Stimulated activated CD4-positive, alpha-beta T cell treated with anti-CD3 and anti-CD28 coated beads, TNF-alpha, amount 100 ng/mL, for 24 hours (primary cell): ENCODE measurements at places on chromosomes 4 and X.

- no peak for DNase-seq
These were observed 510.4 kb downstream of the TRIML1 start for GRCh38 chr4:188649635-188650034.

GRCh38 chrX:153888344-153888743, 2.4 kb upstream of the L1CAM start:
- DNase-seq: no peak

DNA sequence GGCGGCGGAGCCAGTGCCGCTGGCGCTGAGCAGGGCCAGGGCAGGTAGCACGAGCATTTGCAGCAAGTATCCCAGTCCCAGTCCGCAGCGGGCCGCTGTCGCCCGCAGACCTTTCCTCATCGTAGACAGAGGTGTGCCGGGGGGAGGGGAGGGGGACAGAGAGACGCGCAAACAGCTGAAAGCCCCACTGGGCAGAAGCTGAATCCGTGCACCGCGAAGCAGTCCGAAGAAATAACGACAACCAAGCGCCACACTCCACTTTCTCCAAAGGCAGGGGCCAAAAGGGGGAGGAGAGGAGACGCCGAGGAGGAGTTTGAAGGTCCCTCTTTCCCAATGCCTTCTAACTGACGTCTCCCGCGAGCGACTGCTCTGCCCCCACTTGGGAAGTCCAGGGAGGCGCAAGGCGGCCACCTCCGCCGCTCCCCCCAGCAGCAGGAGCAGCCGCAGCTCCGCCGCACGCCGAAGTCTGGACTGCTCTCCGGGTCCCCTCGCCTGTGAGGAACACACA, at the start of gene UNC5C:
Gene UNC5C, minus strand, starts transcription at position 236 of the 508 bp plus-strand sequence.
- DNase-seq: no peak

DNA sequence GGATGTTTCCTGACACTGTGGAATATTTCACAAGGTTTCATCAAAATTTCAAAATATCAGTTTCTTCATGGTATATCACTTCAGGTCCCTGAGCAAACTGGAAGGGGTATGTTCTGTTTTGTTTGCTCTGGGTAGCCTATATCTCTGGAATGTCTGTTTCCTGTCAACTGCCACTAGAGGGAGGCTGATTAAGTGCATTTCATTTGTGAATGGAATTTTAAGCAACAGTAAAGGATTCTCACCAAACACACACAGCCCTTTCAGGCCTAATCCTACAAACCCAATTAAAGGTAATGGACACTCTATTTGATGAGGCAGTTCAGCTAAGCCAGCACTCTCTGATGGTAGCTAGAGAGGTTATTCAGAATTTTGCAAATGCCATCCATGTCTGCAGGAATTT, 307.1 kb downstream of the TEX13A start:
- no peak for DNase-seq

DNA sequence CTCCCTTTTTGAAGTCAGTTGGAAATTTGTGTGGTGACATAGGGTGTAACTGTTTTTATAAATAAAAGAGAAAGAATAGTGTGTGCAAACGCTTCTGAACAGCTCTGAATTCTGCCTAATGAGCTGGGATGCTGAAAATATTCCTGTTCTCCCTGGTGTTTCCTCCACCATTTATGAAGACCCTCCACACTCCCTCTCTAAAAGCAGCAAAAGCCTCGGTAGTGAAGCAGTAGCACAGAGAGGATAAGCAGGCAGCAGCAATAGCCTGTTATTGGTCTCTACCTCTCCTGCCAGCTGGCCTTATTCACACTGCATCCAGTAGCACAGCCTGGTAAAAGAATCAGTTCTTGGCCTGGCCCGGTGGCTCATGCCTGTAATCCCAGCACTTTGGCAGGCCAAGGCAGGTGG, 406.1 kb downstream of the IQCM start:
- no peak for DNase-seq

DNA sequence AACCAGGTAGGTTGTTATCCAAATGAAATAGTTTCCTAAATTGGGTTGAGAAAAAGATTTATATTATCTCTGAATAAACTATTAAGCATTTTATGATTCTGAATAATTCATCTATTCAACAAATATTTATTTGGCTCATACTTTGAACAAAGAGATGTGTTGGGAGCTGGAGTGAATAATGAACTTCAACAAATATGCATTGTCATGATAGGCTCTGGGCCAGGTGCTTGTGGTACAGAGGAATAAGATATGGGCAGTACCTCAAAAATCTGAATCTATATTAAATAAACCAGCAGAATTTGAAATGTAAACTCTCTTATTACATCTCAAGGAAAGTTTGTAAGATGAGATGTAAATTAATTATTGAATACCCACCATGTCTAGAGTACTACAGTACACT, 75.7 kb upstream of the DCLK2 start:
- no peak for DNase-seq

DNA sequence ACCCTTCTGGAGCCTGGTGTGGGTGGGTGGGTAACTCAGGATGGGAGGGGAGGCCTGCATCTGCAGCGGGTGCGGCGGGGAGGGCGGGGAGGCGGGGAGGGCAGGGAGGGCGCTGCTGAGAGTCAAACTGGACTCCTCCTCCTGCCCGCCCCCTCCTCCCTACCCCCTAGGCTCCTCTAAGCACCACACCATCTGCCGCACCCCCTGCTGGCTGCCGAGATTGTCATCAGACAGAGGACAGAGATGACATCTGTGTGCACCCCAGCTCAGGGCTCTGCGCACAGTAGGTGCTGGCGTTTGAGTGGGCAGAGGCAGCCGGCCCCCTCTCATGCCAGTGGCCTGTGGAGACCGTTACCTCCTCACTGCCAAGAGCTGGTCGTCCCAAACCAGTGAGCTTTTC, 10.6 kb upstream of the HMX1 start:
- DNase-seq: no peak

GRCh38 chrX:67734111-67734753, 190.4 kb downstream of the AR start:
- no peak for DNase-seq

GRCh38 chr4:10082459-10083272, 33.9 kb downstream of the WDR1 start:
- no peak for DNase-seq

DNA sequence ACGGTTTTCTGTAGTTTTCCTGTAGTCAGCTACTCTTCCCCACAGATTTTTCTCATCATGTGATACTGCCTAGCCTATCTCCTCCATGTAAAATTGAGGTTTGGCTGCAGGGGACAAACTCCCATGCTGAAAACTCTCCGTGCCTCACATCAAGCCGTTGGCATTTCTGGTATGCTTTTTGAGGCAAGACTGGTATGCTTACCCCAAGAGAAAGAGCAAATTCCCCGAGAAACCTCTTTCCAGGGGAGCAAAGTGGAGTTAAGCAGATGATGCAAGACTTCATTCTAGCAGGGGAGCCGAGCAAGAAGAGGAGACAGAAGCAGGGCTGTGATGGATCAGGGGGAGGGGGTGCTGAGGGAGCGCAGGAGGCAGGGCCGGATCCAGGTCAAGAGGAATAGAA, 4.8 kb downstream of the SOWAHD start:
- no peak for DNase-seq

DNA sequence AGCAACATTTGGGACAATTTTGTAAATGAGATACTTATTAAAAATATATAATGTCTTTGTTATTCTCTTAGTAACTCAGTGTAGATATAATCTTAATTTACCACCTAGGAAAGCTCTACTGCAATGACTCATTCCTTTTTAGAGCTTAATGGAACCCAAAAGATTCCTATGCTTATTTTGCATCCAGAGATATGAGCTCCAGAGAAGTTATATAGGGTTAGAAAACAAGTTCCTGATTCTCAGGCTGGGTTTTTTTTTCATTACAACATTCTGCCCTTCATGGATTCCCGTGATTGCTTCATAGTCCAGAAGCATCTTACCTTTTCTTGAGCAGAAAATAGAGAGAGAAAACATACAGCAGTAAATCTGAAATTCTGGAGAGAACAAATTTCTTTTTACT, 57.9 kb upstream of the CXCL8 start:
- DNase-seq: no peak

DNA sequence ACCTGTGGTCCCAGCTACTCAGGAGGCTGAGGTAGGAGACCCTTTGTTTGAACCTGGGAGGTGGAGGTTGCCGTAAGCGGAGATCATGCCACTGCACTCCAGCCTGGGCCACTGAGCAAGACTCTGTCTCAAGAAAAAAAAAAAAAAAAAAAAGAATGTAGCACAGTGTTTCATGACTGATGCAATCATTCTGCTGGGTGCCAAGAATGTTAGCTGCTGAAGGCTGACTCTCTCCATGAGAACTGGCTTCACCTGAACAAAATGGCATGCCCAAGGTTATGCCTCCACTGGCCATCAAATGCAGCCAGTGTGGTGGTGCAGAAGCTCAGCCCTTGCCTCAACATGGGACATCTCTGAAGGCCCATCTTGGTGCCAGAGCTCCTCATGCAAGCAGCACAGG, 412.1 kb downstream of the ADAM29 start:
- DNase-seq: no peak

- DNase-seq: no peak
These were observed 299.1 kb downstream of the ARHGAP24 start for GRCh38 chr4:85774000-85774399.

GRCh38 chrX:24513416-24513815, 48.3 kb downstream of the PDK3 start:
- DNase-seq: peak; percentile 9

- no peak for DNase-seq
These were observed 194.2 kb downstream of the CLCN4 start for GRCh38 chrX:10350981-10351380.

DNA sequence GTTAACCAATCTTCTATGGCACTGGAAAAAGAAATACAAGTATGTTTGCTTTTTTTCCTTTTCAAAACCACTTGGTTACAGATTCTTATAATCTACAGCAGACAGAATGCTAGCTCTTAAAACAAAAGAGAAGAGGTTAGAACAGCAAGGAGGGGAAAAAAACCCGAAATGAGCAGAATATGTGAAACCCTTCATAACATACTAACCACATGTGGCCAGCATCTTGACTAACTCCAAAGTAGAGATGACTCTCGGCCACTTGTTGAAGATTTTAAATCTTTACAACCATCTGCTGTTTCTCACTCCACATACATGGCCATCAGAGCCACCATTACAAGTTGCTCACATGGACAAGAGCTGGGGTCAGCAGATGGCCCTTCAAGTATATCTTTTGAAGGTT, 100.3 kb downstream of the PAPSS1 start:
- no peak for DNase-seq

GRCh38 chrX:119089619-119090018, 16.8 kb downstream of the CT47C1 start:
- no peak for DNase-seq

- DNase-seq: no peak
These were observed 256.0 kb downstream of the GRXCR1 start for GRCh38 chr4:43148481-43148880.

- DNase-seq: peak; percentile 1
These were observed 116.3 kb upstream of the NALF2 start for GRCh38 chrX:69387567-69388487.

DNA sequence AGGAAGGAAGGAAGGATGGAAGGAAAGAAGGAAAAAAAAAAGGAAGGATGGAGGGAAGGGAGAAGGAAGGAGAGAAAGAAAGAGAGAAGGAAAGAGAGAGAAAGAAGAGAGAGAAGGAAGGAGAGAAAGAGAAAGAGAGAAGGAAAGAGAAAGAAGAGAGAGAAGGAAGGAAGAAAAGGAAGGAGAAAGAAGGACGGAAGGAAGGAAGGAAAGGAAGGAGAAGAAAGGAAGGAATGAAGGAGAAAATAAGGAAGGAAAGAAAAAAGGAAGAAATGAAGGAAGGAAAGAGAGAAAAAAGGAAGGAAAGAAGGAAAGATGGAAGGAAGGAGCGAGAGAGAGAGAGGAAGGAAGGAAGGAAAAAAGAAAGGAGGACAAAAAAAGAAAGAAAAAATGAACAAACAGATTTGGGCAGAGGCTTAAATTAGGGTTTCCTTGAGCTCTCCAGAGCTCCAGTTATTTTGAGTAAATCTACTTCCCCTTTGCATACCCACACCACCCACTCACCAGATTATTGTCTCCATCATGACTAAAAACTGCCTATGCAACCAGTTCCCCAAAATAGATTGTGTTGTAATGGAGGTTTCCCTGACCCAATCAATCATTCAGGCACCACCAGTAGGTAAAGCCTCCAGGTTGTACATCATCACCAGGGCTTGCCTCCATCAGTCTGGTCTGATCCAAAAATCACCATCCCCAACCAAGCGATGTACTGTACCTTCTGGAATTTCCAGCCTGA, 1722.9 kb upstream of the PCDH10 start:
- DNase-seq: no peak

- DNase-seq: no peak
These were observed 54.2 kb downstream of the C4orf50 start for GRCh38 chr4:5964030-5964429.

- no peak for DNase-seq
These were observed 2.0 kb upstream of the SOD3 start for GRCh38 chr4:24793219-24794005.

GRCh38 chr4:38153387-38153760, 193.2 kb downstream of the PTTG2 start:
- no peak for DNase-seq

DNA sequence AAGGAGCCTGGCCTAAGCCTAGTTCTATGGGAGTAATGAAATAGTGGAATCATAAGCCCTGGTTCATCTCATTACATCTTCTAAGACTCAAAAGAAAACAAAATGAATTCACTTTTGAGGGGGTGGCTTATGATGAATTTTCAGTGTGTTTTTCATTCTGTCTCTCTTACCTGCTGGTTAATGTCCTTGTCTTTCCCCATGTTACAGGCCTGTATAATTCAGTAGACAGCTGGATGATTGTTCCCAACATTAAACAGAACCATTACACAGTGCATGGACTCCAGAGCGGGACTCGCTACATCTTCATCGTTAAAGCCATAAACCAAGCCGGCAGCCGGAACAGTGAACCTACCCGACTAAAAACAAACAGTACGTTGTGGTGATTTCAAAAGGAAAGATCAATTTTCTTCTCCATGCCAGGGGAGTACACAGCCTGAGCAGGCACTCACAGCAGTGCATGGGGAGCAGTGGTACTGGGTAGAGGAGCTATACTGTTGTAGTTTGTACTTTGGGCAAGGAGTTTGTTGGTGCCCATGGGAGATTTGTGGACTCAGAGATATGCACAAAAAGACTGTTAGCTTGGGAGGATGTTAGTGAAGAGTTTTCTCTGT, 57.9 kb downstream of the TEX13B start:
- DNase-seq: no peak

DNA sequence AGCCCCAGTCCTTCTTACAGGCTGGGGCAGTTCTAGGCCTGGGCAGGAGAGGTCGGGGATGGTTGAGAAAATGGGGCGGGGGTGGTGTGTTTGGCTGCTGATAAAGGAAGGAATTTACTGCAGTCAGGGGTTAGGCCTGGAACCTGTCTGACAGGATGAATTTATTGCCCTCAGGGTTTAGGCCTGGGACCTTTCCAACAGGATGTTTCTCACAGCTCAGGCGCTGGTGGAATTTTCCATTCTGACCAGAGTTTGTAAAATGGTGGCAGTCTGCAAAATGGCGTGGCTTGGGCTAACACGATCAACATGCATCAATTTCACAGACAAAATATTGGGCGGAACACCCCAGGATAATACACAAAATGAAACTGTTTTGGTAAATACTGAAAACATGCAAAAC, 83.5 kb upstream of the SPIN4 start:
- DNase-seq: no peak

- DNase-seq: no peak
These were observed 65.9 kb downstream of the TMEM131L start for GRCh38 chr4:153531976-153532626.
